ENCODE measurements at places on chromosomes 1 and 21.

DNA sequence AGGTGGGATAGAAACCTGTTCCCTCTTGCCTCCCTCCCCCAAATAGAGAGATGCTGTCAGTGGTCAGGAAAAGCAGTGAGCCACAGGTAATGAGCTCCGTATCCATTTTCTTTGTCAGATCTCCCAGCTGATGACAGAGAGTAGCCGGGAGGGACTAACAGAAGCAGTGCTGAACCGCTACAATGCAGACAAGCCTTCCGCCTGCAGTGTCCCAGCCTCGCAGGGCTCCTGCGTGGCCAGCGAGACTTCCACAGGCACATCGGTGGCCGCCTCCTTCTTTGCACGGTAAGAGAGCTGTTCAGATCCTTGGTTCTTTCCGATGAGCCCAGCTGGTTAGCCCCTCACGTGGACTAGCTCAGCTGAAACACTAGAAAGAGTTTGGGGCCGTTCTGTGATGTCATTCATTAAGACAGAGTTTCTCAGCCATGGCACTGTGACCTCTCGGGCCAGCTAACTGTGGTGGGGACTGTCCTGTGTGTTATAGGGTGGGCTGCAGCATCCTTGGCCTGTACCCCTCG, 264.7 kb downstream of the KIF26B start:
- DNase-seq, result no peak

DNA sequence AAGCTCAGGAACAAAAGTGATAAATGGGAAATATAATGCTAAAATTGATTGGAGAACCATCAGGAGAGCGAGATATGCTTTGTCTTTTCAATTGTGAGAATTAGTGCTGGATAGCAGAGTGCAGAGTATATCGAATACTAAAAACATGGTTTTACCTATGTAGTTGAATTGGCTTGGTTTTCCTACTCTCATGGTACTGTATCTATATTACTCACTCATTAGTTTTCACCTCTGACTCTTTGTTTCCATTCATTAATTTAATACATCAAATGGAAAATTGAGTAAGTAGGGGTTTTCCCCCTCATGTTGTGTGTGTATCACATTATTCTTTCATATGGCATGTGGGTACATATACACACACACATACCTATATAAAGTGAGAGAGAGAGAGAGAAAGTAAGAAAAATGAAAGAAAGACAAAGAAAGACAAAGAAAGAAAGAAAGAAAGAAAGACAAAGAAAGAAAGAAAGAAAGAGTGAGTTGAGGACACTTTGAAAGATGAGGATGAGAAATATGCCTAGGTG, 1574.5 kb downstream of the MRPL39 start:
- no peak for DNase-seq

GRCh38 chr1:204073837-204074273, 940 bp downstream of the SOX13 start:
- DNase-seq, result no peak

GRCh38 chr1:26483980-26484379, 11.7 kb downstream of the HMGN2 start:
- no peak for DNase-seq

GRCh38 chr1:11653101-11653860, 948 bp downstream of the FBXO2 start:
- no peak for DNase-seq

DNA sequence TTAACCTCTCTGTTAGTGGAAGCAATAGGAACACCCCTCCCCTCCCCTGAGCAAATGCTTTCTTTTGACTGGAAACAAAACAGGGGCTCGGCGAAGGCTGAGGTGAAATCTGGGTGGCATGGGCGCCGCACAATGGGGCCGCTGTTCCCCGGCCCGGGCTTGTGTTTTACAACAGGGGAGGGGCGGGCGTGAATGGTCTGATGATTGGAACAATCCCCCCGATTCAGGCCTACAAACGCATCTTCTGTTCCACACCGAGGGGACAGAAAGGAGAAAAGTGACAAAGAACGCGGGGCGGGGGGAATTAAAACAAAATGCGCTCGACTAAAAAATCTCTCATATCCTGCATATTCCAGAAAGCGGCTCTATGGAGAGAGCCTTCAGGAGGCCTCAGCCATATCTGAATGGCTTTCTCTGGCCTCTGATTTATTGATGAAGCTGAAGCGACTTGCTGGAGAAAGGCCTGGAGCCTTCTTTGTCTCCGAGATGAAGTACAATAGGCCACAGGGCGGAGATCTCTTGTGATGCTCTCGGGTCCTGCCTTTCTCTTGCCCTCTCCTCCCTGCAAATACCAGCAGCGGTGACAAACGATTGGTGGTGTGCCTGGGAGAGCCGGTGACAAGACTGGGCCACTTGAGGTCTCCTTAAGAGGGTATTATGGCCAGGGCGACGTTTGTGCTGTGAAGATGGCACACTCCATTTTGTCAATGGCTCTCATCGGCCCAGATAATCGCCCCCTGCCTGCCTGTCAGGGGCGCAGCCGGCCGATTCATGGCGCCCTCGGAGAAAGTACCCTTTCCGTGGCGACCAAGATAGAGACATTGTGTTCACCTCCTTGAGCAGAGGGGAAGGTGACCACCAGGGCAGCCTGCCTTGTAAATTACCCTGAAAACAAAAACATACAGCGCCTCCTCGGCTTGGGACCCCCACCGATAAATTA, 47.1 kb upstream of the OLIG2 start:
- DNase-seq, result no peak

- no peak for DNase-seq
Observed at GRCh38 chr1:216686860-216687766, 36.1 kb downstream of the ESRRG start.

DNA sequence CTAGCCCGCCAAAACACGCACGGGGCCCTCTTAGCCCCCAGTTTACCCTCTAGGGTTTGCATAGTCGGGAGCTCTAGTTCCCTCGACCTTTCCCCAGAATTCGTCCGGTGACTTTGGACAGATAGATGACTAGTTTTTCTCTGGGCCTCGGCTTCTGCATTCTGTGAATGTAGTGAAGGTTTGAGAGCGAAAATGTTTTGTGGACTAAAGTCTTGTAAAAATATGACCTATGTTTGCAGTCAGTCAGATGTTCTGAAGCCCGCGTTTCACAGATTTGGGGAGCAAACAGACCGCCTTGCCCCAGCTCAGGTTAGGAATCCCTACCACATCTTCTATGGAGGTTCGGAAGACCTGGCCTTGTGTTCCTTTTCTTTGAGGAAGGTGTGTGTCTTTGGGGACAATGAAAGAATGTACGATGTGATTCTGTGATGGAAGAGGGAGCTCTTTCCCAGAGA, 401 bp downstream of the UQCRH start:
- no peak for DNase-seq

- DNase-seq, result no peak
Observed at GRCh38 chr1:12113433-12114339, 50.6 kb downstream of the TNFRSF8 start.

DNA sequence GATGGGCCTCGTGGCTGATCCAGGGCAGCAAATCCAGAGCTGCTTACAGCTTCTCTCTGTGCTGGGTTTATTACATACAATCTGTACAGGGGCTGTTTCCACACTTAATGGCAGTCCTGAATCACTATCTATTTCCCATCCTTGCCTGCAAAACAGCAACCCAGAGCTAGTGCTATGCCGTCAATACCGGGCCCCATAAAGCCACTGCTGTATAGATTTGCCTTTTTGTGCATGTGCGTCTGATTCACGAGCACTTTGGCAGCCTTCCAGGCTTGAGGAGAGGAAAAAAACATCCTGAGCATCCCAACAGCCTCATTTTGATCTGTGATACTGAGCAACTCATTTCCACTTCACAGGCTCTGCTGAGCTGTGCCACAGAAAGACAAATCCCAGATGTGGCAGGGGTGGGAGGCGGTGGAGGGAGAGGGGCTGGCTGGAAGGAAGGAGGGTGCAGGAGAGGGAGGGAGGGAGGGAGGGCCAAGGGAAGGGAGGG, 65.2 kb upstream of the TARBP1 start:
- DNase-seq, result peak; percentile 75

- no peak for DNase-seq
Observed at GRCh38 chr1:26686795-26687194, 9.0 kb upstream of the ARID1A start.

GRCh38 chr1:162145280-162145965, 75.9 kb downstream of the NOS1AP start:
- DNase-seq, result no peak

DNA sequence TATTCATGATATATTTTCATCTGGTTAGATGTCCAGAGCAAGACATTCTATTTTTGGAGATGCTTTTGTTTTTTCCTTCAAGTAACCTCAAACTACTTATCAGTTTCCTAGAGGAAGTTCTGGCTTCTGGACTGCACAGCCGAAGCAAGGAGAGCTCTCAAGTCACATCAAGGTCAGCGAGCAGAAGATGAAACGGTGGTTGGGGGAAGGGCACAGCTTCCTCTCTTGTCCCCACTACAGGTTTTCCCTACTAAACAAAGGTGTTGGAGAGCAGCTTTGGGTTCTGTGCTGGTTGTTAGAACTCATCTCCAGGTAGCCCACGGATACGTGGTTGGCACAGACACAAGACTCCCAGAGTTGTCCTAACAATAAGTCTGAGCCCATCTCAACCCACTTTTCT, 5.1 kb upstream of the PLEKHO1 start:
- DNase-seq, result no peak

DNA sequence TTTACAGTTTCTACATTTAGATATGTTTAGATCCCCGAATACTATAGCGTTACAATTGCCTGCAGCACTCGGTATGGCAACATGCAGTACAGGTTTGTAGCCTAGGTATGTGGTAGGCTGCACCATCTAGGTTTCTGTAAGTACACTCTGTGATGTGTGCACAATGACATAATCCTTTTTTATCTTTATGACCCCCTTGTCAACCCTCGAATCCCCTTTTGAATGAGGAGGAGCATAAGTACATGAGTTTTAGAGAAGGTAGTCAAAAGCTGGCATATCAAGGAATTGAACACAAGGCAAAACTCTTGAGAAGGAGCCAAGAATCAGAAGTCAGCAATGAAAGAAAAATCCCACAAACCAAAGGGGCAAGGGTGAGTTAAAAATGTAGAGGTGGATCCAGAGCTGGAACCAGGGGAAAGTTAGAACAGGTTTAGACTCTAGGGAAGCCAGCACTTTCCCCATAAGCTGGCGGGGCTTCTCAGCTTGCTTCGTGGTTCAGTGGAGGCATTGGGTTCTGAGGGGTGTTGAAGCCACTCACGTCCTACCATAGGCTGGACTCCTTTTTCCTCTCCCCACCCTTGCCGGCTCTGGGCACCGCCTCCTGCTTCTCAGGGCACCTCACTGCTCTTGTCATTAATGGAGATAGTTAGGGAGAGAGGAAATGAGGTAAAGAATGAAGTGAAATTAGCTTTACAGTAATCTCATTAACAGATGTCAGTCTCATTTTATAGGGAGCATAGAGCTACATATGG, 31.3 kb downstream of the OLFML3 start:
- DNase-seq, result no peak

DNA sequence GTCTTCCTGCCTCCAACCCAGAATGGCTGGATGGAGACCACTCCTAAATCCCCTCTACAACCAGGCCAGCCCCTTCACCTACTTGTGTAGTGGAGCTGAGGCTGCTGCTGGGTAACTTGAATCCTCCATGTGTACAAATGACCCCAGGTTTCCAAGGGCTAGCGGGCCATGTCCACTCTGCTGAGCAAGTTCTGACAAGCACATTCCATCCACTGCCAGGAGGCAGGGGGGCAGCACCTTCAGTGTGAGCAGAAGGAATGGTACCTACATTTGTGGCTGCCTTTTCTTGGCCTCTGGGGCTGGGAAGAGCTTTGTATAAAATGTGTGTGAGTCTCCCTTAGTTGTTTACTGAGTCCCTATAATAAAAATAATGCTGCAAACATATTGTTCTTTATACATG, 14.5 kb downstream of the KIAA0040 start:
- no peak for DNase-seq

DNA sequence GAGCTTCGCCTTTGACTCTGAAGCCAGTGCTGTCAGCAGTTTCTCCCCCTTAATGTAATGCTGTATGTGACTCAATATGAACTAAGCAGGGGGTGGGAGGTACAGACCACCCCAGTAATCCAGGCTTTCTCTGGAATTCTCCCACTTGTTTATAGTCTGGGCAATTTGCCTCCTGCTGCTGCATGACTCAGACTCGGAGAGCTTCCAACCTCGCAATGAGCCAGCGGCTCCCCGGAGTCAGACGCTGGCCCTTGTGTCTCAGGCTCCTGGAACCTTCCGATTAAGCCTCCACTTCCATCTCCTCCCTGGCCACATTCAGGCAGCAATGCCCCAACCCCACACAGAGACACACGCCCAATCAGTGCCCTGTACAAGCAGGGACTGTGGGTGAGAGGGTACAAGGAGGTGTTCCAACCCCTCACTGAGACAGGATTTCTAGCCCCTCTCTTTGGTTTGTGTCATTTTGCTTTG, 471.7 kb upstream of the VAMP3 start:
- DNase-seq, result peak; percentile 46

DNA sequence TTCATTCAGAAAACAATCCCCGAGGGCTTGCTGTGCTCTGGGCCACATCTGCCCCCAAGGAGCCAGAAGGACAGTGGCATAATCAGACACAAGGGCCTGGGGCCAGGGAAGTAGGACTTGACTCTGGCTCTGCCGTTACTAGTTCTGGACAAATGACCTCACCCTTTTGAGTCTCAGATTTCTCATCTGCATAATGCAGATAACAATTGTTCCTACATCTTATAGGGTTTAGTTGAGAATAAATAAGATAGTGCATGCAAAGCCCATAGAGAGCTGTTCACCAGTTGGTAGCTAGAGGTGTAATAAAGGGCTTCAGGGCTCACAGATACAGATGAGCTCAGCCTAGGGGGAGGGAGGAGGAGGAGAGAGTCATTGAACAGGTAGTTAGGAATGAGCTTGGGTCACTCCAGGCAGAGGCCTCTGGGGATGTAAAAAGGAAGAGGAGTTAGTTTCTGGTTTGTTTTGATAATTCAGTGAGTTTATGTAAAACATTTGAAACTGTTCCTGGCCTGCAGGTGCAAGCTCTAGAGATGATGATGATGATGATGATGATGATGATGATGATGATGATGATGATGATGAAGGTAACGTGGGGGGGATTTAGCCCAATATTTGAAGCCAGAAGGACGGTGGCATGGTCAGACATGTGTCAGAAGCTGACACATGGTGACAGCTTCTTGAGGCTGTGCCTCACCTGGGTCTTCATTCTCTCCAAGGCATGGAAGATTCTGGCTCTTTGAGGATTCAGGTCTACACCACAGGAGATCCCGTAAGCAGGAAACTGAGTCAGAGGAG, 858 bp downstream of the LACTBL1 start:
- DNase-seq, result no peak

DNA sequence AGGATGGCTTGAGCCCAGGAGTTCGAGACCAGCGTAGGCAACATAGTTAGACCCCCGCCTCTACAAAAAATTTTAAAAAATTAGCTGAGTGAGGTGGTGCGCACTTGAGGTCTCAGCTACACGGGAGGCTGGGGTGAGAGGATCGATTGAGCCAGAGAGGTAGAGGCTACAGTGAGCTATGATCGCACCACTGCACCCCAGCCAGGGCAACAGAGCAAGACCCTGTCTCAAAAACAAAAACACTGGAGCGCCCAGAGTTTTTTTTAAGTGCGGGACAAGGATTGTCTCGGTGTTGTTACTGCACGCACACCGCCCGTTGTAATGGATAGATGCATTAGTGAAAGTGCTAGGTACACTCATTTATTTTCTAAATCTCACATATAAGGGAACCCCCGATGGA, 37.1 kb downstream of the PIK3CD start:
- no peak for DNase-seq
